Fibroblast of skin of left quadriceps (primary cell): ENCODE measurements at places on chromosomes 4 and X.
A peak's percentile ranks its signal among the peaks of the same experiment; 100 is the strongest.

DNA sequence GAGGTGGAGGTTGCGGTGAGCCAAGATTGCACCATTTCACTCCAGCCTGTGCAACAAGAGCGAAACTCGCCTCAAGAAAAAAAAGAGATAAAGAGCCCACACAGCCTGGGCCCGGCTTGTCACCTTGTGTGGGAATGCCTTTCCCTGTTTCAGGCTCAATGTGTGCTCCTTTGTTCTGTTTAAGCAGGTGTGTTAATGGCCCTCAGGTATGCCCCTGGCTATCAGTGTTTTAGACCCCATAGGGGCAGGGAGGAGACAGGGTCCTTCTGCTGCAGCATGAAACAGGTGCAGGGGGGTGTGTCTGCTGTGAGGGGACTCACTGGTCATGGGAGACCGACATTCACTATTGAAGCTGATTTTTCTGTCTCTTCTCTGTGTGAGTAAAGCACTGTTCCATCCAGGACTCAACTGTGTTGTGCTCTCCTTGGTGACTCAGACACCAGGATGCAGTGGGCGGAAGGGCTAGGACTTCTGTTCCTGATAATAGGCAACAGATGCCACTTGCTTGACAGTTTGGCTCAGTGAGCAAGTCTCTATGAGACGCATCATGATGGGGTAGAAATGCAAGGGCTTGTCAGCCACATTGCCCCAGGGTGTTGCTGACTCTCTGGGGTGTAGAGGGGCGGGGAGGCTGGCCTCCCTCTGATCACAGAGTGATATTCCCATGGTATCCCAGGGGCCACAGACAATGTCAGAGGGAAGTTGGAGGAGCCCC is 15.6 kb upstream of the LAP3 start:
- DNase-seq: peak; percentile 41

DNA sequence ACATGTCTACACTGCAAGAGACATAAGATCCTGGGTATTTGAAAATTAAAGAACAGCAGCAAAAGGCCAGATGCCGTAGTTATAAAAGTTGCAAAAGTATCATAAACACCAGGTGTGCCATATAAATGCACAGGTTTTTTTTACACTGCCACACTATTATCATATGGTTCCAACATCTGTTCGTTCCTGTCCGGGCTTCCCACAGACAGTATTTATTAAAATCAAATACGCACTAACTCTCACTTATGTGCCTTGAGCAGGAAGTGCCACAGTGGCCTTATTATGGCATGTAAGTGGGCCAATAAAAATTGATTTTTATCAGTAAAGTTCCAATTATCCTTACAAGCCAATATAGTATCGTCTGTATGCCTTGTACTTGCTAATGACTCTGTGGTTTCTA is 873.2 kb downstream of the RPA4 start:
- DNase-seq: no peak

- DNase-seq: no peak
These were observed 509.6 kb downstream of the MID1IP1 start for GRCh38 chrX:39310891-39311290.

- no peak for DNase-seq
These were observed 447 bp downstream of the PDZD11 start for GRCh38 chrX:70289168-70289792.

DNA sequence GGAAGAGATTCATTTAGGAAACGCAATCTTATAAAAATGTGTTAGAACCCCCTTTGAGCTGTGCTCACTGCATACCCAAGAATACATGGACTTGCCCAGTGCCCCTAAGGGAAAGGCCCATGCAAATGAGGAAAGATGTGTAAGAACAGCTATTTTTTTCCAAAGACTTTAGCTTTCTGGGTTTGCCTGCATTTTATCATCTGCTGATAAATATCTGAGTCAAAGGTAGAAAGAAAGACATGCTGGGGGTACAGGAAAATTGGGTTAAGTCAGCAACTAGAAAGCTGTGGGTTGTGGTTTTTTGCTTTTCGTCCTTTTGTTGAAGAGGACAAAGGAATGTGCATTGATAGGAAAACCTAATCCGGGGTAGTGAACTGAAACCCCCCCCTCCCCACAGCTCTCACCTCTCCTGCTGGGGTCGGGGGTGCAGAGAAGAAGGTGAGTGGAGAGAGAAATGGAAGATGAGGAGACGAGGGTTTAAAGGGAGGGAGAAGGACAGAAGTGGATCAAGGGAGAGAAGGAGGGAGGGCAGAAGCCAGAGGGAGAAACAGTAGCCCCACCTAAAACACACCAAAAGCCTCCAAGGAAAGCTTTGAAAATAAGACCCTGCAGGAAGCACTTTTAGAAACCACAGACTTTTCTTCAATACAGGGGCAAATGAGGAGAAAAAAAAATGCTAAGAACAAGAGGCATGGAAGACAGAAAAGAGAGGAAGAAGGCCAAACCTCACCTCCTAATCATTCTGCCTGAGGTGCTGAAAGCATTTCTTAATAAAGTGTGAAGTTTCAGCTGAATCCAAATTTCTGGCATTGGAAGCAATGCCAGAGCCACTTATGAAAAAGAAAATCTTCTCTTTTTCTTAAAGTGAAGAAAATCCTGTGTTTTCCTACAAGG is 49.3 kb downstream of the KDR start:
- DNase-seq: no peak

GRCh38 chr4:55721651-55722050 is 85.6 kb upstream of the NMU start:
- DNase-seq: no peak

- DNase-seq: no peak
These were observed 154.9 kb upstream of the PJA1 start for GRCh38 chrX:69320116-69320515.

DNA sequence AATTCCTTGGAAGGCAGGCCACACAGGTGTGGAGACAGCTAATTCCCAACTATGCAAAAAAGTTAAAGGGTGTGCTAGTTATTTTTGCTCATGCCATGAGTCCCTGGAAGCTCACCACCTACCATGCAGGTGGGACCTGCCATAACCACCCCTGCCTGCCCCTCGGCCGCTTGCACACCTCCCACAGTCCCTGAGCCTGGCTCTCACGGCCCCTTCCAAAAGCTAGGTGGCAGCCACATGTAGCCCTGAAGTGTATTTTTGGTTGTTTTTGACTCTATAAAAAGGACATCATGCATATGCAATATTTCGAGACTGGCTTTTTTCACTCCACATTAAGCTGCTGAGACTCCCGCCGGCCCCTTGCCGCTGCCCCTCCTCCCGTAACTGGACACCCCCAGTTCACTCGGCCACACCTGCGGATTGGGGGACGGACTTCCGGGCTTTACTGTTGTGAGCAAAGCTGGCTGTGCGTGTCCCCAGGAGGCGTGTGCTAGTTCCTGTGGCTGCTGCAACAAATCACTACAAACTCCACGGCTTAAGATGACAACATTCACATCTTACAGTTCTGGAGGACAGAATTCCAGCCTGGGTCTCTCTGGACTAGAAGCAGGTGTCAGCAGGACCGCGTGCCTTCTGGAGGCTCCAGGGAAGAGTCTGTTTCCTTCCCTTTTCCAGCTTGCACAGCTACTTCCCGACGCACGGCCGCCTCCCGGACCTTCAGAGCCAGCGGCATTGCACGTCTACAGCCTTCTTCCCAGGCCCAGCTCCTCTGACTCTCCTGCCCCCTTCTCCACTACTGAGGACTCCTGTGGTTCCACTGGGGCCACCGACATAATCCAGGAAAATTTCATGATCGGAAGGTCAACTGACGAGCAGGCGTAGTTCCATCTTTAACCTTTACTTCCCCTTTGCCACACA is 24.8 kb downstream of the ZFYVE28 start:
- no peak for DNase-seq

DNA sequence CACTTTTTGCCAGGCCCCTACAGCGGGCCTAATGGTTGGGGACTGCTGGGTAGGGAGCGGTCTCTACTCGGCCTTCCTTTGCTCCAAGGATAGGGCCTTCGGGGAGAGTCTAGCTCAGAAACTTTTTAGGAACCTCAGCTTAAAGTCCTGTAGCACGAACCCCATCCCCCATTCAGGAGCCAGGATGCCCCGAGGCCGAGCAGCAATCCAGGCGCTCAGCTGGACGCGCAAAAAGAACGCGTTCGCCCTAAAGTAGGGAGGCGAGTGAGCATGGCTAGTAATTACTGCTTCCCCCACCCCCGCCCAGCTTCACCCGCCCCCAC is 9.7 kb downstream of the POU4F2 start:
- no peak for DNase-seq

DNA sequence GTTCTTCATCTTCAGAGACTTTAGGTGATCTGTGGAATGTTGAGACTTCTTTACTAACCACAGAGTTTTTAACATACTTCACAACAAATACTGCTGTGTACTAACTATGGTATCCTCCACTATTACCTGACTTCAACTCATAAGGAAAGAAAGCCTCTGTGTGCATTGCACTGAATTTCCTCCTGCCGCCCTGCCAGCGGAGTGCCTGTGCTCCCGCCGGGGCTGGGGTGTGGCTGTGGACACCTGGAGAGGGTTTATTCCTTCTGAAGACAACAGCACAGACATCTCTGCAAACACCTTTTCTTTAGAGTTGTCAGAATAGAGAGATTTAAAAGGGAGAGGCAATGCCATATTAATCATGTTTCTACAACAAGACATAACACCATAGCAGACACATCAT is 63.3 kb downstream of the FAT1 start:
- DNase-seq: no peak

- DNase-seq: no peak
These were observed 626 bp downstream of the YTHDC1 start for GRCh38 chr4:68349279-68349648.

GRCh38 chr4:48268956-48269860 is at the start of gene TEC:
Gene TEC, minus strand, starts transcription at chr4:48269838. Its CDS starts 41,224 bp downstream, at chr4:48228614.
- DNase-seq: no peak

- no peak for DNase-seq
These were observed 37.9 kb upstream of the TMEM192 start for GRCh38 chr4:165150545-165150944.

GRCh38 chr4:74319470-74319869 is 11.2 kb downstream of the EPGN start:
- no peak for DNase-seq

GRCh38 chrX:38651625-38652601 is 90.6 kb downstream of the TSPAN7 start:
- no peak for DNase-seq

DNA sequence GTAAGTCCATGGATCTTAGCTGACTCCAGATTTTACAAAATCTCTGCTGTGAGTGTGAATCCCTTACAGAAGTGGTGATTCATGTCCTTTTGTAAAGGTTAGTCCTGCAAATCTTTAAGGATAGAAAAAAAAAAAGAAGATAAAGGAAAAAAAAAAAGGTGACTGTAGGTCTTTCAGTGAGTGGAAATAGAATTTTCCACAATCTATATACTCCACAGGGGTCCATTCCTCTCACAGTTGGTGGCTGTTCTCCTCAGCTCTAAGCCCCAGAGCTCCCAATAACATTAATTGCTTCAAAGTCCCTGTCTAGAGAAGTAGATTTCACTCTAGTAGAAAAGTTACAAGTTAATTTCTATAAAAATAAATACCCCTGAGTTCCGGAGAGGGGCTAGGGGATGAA is 189.1 kb downstream of the NDST4 start:
- DNase-seq: no peak

DNA sequence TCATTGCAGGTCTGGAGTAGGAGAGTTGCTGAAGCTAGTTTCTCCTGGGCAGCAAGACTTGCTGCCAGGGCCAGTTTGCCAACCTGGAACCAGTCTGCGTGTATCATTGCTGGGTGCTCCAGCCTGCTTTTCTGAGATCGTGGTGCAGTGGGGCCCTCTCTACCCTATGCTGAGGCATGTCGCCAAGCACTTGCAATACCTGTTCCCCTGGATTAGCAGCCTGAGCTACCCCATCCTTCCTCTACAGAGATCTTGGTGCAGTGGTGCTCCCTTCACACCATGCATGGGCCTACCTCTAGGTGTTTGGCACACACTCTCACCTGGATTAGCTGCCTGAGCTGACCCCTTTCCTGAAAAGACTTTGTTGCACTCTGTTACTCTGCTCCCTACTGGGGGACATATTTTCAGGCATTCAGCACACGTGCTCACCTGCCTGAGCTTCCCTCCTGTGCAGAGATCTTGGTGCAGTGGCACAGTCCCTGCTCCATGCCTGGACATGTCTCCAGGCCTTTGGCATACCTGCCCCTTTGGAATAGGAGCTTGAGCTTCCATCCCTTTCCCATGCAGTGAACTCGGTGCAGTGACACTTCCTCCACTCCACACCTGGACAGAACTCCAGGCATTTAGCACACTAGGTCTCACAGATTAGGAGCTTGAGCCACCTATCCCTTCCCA is 133.7 kb upstream of the CXCL13 start:
- DNase-seq: no peak

DNA sequence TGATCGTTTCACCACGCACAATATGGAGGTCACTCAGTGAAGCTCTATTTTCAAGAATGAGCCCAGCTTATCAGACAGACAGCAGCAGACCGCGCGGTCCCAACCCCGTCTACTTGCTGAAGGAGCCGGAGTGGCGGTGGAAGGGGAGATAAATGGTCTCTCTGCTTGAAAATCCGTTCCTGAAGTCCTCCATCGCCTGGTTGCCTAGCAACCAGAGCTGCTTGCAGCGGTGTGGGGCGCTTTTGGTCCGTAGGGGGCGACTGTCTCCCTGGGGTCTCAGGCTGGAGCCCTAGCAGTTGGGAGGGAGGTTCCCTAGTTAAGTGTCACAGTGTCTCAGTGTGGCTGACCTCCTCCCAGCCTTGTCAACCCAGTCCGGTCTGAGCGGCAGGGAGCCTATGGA is 8.3 kb upstream of the DLG3 start:
- DNase-seq: no peak

GRCh38 chr4:125440814-125441213 is 126.1 kb downstream of the FAT4 start:
- no peak for DNase-seq

GRCh38 chrX:22534643-22535042 is 261.9 kb downstream of the CBLL2 start:
- peak; percentile 37 for DNase-seq

DNA sequence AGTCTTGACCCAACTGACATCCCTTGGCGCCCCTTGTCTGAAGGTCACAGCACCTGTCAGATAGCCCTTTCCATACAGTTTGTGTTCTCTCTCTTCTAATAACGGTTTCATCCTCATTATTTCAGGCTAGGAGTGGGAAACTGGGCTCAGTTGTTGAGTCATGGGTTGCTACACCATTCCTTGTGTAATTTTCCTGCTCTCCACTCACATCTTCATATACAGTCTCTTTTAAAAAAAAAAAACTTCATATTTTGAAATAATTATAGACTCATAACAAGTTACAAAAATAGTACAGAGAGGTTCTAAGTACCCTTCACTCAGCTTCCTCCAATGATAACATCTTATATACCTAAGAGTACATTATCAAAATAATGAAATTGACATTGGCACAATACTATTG is 60.2 kb upstream of the GRPR start:
- no peak for DNase-seq

DNA sequence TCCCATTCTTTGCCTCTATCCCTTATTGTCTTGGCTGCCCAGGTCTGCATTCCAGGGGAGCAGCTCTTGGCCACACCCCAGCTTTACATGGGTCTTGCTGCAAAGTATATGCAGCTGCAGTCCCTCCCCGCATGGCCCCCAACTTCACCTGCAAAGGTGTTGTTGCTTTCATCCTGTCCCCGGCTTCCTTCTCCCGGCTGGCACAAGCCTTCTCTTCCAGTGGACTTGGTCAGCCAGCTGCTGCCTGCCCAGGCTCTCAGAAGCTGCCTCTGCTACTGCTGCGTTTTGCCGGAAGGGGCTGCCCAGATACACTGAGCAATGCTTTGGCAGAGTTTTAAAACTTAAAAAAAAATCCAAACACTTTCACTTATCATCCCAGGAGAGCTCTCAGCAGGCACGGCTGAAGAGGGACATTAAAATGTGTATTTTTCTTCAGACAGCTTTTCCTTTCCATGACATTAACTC is 121.2 kb upstream of the PDLIM3 start:
- DNase-seq: no peak
